ENCODE measurements at places on chromosomes 11 and 22.

- no peak for DNase-seq
Measured at GRCh38 chr11:111063726-111064517, 181.6 kb upstream of the POU2AF2 start.

- peak; percentile 38 for DNase-seq
Measured at GRCh38 chr11:123580557-123581275, 73.7 kb downstream of the SCN3B start.

DNA sequence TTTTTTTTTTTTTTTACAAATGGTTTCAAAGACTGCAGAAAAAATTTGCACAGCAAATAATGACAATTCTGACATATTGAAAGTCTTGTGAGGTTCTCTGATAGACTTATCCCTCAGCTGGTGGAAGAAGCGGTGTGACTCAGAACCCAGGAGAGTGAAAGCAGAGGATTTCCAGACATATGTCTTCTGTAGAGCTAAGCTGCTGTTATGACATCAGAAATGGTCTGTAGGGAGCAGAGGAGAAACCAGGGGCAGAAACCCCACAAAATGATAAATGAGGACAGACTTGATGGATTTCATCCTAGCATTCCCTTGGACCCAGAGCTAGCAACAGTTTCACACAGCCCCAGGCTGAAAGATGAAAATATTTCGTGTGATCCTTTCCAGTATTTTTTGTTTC is 582.6 kb downstream of the METTL15 start:
- no peak for DNase-seq

GRCh38 chr11:78313181-78313795 is 104.3 kb downstream of the GAB2 start:
- DNase-seq, result no peak

GRCh38 chr22:43622886-43623285 is 189.2 kb downstream of the EFCAB6 start:
- DNase-seq, result no peak

- no peak for DNase-seq
Measured at GRCh38 chr11:33444835-33445594, 187.8 kb downstream of the HIPK3 start.

DNA sequence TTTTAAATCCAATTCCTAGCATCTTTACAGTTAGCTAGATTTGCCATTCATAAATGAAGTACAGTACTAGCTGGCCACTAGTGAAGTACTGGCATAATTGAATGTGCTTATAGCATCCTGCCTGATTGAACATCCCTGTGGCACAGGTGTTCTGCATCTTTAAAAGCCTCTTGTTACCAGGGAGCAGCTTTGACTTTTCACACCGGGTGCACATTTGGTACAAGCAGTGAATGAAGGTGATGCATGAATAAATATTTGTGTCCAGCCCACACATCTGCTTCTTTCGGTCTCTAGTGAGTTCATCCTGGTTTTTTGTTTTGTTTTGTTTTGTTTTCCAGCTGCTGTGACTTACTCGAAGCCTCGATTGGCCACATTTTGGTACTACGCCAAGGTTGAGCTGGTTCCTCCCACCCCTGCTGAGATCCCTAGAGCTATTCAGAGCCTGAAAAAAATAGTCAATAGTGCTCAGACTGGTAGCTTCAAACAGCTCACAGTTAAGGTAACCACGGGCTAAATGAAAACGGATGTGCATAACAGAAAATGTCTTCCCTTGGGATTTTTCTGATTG is 5.3 kb downstream of the ATP5MG start:
- DNase-seq, result no peak

- no peak for DNase-seq
Measured at GRCh38 chr22:16866167-16866566, 41.0 kb upstream of the XKR3 start.

DNA sequence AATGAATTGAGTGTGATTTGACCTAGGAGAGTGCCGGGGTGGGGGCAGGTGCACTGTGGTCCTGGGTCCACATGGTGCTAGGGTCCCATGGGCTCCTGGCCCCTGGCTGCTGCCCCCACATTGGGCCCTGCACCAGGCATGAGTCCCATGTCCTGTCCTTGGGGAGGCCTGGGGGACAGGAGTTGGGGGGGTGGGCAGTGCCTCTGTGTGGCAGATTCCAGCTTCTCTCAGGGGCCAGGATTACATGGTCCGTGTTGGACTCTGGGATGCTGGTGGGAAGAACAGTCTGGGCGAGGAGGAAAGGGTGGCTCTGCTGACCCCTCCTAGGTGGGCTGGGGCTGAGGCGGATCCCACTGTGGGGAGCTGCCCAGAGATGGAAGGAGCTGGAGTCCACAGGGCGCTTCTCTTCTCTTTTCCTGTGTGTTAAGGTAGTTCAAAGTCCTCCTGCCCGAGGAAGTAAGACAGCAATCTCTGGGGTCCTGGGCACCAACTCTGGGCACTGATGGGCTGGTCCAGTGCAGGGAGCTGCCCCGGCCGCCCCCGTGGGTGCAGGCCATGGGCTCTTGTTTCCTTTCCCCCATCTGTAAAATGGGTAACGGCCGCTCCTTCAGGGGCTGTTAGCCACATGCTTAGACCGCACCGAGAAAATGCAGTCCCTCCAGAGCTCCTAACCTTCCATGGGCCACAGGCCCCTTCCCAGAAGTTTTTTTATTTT is 19.8 kb downstream of the KCNQ1 start:
- no peak for DNase-seq

- no peak for DNase-seq
Measured at GRCh38 chr11:285894-286220, 3.1 kb upstream of the PGGHG start.

- DNase-seq, result no peak
Measured at GRCh38 chr11:108886660-108887009, 221.8 kb downstream of the DDX10 start.

GRCh38 chr22:19046719-19047609 is 75.2 kb downstream of the DGCR2 start:
- no peak for DNase-seq

- DNase-seq, result no peak
Measured at GRCh38 chr22:45612451-45612901, 59.2 kb upstream of the ATXN10 start.

DNA sequence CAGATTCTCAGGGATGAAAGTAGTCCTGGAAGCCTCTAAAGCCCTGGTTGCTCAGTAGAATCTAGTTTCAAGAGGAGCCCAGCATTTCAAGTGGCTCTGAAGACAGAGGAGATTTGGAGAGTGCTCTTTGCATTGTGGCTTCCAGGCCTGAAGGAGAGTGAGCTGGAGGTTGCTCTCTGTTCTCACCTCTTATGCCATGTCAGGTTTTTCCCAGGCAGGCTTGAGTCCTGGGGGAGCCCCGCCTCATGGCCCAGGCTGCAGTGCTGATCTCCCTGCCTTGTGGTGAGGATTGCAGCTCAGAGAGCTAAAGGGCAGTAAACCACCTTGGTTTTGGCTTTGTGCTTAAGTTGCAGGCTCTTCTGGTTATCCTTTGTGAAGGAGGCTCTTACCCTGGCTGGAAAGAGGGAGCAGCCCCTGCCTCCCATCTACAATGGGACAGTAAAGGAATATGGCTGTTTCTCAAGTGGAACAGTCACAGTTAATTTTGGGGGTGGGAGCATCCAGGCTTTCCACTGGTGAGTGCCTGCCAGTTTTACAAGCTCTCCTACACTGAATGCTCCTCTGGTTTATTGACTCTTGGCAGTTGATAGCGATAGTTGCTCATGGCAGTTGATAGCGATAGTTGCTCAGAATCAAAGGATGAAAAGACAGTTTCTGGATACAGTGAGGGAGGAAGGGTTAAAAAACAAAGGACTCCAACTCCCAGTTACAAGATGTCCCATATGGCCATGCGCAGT is 32.6 kb downstream of the RCOR2 start:
- no peak for DNase-seq

GRCh38 chr11:15059132-15059915 is 14.1 kb upstream of the CALCB start:
- no peak for DNase-seq

DNA sequence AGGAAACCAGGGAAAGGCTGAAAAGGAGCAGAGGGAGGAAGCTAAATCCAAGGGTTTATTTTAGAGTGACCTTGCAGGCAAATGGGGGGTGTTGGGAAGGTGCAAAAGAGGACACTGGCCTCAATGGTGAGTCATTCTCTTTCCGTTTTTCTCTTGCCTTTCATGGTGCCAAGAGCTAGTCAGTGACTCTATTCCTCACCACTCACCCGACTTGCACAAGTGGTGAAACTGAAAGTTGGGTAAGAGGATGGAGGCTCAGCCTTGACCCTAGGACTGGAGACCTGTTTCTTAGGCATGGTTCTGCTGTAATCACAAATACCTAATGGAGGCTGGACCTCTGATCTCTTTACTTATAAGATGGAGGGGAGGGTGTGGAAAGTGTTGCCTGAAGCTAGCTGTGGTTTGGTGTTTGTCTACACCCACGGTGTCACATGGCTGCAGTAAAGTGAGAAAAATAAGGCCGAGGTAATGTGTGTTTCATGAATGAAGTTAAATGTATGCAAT is 67.3 kb upstream of the CREB3L1 start:
- no peak for DNase-seq

Measured in stimulated activated CD8-positive, alpha-beta memory T cell treated with anti-CD3 and anti-CD28 coated beads, Interleukin-15, amount 100 ng/mL, for 1 hour (primary cell).